Stimulated activated CD4-positive, alpha-beta T cell treated with anti-CD3 and anti-CD28 coated beads, Interleukin-4, amount 100 ng/mL, for 48 hours (primary cell): ENCODE measurements at places on chromosomes 16 and 17.

- no peak for DNase-seq
Observed at GRCh38 chr16:10493276-10493675, 87.1 kb downstream of the EMP2 start.

- DNase-seq, result no peak
Observed at GRCh38 chr17:226108-227077, 44.9 kb upstream of the DOC2B start.

DNA sequence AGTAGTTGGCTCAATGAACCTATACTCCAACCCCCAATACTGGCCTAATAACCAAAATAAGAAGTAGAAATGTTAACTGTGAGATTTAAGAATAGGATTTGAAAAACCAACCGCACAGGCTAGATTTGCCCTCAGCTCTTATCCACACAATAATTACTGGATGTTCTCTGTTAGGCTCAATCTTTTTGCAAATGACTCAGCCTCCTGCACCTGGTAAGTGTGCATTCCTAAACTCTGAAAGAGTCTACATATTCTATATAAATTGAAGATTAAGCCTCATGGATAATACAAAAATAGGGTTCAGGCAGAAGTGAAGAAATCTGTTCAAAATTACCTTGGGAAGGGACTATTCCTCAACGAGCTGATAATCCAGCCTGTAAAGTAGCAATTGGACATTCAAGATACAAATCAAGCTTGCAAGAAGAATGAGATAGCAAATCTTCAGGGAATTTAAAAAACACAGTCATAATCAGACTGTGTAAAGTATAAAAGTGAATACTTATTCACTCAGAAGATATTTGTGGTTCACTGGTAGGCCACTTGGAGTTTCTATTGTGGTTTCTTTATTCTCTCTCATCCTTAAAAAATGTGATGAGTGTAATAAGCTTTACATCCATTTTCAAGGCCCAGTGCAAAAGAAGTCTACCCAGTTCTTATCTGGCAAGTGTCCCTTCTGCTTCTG lies 931.9 kb upstream of the SOX9 start:
- DNase-seq, result no peak

DNA sequence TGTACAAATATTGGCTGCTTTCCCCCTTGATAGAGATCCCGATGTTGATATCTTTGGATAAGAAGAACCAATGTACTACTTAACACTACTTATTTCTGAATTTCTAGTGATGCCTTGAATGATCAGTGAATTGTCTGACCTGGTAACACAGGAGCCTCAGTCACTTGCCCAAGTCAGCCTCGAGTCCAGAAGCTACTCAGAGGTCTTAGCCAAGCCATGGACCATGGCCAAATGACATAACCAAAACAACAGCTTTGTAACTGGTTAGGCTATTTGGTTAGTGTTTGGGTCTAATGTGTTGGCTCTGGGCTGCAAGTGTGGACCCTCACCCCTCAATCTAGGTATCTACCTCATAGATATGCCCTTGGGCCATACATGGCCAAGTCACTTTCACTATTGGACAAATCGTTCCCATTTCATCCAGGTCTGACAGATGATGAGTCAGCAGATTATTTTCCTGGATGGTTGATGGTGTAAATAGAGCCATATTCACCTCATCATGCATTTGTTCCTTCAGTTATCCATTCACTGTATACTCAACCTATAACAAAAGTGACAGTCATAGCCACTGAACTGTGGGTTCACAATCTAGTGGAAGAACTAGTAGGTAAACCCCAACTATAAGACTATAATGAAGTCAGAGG lies 3.5 kb downstream of the RBFOX1 start:
- DNase-seq, result no peak

- DNase-seq, result no peak
Observed at GRCh38 chr17:40104594-40105486, 4.5 kb upstream of the NR1D1 start.
